Stimulated activated CD8-positive, alpha-beta memory T cell treated with anti-CD3 and anti-CD28 coated beads, Interleukin-12 subunit alpha, Interleukin-12 subunit beta, amount 100 ng/mL, for 1 hour (primary cell): ENCODE measurements at places on chromosomes 4 and X.

DNA sequence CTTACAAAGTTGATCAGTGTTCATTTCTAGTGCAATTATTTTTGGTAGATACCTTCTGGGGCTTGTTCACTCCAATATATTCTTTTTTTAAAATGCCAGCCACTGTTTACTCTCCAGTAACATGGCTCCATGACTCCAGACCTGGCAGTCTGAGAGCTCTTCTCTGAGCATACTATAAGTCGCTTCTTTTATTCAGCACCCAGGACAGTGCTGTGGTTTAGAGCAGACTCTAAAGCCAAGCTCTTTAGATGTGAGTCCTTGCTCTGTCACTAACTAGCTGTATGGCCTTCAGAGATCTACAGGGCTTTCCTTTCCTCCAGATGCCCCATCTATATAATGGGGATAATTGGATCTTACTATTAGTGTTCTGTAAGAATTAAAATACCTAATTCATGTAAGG, 200.2 kb upstream of the FAM241A start:
- DNase-seq: no peak

DNA sequence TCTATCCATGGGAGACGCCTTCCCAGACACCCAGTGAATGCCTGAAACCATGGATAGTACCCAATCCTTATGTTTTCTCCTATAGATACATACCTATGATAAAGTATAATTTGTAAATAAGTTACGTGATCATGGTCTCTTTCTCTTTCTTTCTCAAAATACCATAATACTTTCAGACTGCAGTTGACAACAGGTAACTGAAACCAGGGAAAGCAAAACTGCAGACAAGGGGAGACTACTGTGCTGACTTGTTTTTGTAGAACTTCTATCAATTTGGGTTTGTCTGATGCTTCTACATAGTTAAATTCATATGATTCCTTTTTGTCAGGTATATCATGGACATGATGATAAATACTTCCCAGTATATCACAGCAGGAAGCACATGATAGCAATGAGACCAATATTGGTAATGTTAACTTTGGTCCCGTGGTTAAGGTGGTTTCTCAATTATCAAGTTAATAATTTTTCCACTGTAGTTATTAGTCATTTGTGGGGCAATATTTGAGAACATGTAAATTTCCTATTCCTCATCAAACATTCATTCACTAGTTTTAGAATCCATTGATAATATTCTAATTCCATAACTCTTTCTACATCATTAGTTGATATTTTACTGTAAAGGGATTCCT, 298.0 kb upstream of the TET2 start:
- no peak for DNase-seq

GRCh38 chrX:54208531-54208930, 25.5 kb upstream of the FAM120C start:
- DNase-seq: no peak

- DNase-seq: no peak
Observed at GRCh38 chrX:112688242-112688641, 8.5 kb upstream of the LHFPL1 start.

DNA sequence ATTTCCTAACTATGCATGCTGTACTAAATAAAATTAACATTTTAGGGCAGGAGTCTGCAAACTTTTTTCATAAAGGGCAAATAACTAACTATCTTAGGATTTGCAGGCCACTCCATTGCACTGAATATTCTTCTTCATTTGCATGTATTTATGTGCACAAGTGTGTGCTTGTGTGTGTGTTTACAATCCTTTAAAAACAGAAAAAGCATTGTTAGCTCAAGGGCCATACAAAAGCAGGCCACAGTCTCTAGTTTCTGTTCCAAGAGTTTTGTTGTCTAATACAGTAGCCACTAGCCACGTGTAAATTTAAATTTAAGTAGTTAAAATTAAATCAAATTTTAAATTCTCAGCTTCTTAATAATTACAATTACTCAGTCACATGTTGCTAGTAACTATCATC, 621.8 kb downstream of the TMA16 start:
- no peak for DNase-seq

DNA sequence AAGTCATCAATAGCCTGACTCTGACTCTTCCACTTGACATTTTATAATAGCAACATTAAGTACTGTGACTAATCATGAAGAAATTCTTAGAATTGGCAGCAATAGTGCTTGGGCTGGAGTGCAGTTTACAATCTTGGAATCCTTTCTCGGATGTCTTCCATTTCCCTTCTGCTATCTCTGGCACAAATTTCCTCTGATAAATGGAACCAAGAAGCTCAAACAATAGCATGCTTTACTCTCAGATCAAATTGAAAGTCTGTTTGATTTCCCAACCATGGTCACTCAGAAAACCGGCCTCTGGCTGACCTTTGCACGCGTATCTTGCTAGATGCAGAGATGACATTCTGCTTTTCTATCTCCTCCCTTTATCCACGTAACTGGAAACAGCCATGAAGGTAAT, 99.0 kb upstream of the SPANXC start:
- no peak for DNase-seq

GRCh38 chr4:3872834-3873313, 106.7 kb downstream of the ADRA2C start:
- no peak for DNase-seq

DNA sequence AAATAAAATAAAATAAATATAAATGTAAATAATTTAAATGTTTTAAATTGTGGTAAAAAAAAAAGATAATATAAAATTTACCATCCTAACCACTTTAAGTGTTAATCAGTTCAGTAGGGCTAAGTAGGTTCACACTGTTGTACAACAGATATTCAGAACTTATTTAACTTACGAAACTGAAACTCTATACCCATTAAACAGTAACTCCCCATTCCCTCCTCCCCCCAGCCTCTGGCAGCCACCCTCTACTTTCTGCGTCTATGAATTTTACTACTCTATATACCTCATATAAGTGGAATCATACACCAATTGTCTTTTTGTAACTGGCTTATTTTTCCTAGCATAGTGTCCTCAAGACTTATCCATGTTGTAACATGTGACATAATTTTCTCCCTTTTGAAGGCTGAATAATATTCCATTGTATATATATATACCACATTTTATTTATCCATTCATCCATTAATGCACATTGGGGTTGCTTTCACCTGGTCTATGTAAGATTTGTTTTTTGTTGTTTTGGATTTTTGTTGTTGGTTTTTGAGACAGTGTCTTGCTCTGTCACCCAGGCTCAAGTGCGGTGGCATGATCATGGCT, 32.5 kb upstream of the ELF2 start:
- DNase-seq: no peak

DNA sequence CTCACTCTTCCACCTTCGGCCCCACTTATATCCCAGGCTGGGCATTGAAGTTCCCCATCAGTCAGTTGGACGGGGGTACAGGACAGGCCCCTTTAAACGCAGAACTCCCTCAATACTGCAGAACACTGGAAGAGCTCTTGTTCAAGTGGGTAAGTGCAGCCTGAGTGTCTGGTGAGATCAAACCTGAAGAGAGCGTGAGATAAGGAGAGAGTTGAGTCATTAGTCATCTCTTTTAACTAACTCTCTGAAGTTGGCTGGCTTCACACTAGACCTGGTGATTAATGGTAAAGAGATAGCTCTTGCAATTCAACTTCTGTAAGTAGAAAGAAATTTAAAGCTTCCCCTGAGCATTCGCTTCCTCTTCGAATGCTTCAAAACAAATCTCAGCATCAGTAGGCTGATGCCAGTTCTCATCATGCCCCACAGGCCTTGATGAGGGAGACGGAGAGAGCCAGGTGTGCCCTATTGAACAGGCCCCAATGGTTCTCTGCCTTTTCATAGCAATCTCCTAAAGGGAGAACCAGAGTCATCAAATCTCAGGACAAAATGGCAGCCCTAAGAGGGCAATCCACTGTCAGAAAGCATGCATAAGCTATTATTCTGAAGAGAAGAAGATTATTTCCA, 41.0 kb upstream of the JADE1 start:
- DNase-seq: no peak

DNA sequence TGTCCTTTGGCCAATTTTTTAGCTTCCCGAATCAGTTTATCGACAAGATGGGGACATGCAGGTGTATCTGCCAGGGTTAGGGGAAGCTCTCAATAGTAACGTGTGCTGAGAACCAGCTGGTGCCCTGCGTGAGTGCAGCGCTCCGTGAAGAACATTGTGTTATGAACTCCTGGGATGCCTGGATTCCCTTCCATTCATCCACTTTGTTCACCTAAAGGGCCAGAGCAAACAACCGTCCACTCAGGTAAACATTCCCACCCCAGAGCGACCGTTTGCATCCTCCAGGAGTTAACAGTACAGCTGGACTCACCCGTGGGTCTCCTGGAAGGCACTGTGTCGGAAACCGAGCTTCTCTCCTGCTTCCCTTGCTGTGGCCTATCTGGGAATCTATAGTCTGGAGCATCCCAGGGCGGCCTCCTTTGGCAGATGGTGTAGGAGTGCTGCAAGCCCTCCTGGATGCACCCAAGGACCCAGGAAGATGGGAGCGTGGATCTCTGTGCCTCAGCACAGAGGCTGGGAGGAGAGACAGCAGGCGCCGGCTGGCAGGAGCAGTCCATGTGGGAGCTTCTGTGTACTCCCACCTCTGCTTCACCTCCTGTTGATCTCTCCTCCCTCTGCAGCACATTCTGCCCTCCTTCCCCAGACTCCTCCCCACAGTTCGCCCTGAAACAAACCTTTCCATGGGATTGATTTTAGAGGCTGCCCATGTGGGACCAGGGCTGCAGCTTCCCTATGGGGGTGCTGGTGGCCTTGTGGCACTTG, 62.7 kb downstream of the SHROOM2 start:
- DNase-seq: no peak

GRCh38 chr4:80538276-80538926, 202.9 kb downstream of the CFAP299 start:
- no peak for DNase-seq

DNA sequence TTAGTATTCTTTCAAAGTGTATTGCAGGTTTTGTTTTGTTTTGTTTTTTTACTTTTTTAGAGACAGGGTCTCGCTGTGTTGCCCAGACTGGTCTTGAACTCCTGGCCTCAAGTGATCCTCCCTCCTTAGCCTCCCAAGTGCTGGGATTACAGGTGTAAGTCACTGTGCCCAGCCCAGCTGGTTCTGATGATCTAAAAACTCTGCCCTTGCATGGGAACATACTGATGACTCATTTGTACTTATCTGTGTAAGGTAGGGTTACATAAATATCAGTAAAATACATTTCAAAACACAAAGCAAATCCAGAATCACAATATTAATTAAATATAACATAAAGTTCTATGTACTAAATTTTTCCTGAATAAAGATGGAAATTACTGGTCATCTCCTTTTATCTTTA, 7.4 kb upstream of the SLC9B1 start:
- DNase-seq: no peak

- DNase-seq: no peak
Observed at GRCh38 chr4:155546451-155546850, 120.2 kb upstream of the GUCY1A1 start.

DNA sequence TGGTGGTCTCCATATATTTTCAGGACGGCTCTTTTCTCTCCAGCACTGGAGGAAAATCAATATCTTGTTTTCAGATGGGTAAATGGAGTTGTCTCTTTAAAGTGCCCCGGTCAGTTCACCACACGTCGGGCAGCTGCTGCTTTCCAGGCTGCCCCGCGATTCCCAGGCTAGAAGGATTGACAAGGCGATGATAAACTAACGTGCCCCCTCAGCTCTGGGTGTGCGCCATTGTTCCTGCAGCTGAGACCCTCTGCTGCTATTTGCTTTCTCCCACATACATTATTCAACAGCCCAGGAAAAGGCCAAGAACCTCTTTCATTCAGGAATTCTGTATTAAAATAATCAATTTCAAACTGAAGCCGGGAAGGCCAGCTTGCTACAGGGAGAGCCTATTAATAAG, 254.5 kb downstream of the SOX3 start:
- no peak for DNase-seq

GRCh38 chrX:153631907-153632594, 15.0 kb upstream of the DUSP9 start:
- no peak for DNase-seq

DNA sequence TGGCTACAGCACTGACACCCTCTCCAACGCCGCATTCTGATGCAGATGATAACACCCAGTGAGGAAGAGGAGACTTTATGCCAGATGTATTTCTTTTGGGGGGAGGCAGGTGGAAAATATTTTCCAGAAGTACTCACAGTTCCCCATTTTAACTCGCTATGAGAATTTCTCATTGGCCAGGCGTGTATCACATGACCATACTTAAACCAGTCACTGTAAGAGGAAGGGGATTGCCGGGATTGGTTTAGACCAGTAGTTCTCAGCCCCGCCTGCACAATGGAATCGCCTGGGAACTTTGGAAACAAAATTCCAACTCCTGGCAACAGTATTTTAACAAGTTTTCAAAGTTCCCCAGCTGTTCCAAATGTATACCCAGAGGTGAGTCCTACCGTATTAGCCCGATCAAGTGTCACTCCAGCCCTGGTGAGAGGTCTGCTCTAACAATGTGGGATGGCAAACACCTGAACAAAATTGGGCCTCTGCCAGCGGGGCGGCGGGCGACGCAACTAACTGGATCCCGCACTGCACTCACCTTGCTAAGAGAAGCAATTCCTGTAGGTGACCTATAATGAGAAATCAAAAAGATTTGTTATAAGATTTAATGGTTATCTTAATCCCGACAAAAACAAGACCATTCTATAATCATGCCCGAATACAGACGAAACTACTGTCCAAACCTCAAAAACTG, 2.9 kb upstream of the MSL3 start:
- no peak for DNase-seq

GRCh38 chr4:60799214-60799613, 400.9 kb upstream of the ADGRL3 start:
- DNase-seq: no peak

- peak; percentile 63 for DNase-seq
Observed at GRCh38 chr4:138680989-138681604, 334.5 kb upstream of the NOCT start.

GRCh38 chrX:46649421-46650260, 76.1 kb downstream of the CHST7 start:
- DNase-seq: no peak
